ENCODE measurements at places on chromosomes 11 and 22.

GRCh38 chr11:47918370-47918690 lies 62.0 kb upstream of the PTPRJ start:
- DNase-seq, result no peak

DNA sequence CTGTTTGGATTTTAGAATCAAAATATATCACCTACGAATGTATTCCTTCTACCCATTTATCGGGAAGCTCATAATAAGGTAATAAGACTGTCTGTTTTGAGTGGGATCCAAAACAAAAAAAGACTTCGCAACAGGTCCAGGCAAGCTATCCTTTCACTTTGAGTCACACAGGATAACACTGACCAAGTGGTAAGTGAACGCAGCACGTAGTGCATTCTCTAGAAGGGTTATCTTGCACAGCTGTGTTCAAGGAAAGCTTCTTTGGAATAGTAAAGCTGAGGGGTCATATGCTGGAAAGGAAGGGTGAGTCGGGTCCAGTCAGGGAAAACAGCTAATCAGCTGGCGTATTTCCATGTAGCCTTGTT lies 22.3 kb upstream of the NRGN start:
- DNase-seq, result no peak

- DNase-seq, result no peak
Observed at GRCh38 chr11:44906649-44907048, 44.0 kb downstream of the TP53I11 start.

GRCh38 chr11:57069942-57070341 lies 81.2 kb downstream of the OR5AK2 start:
- no peak for DNase-seq

- DNase-seq, result no peak
Observed at GRCh38 chr11:3197044-3197695, 21.4 kb downstream of the MRGPRG start.

Measured in endodermal cell (in vitro differentiated cells).